Activated T-cell treated with anti-CD3 and anti-CD28 coated beads for 48 hours (primary cell): ENCODE measurements at places on chromosomes 5 and 9.

- no peak for DNase-seq
These were observed 138.5 kb upstream of the S1PR3 start for GRCh38 chr9:88852794-88853193.

GRCh38 chr9:116005205-116005604, 148.4 kb upstream of the PAPPA start:
- no peak for DNase-seq

DNA sequence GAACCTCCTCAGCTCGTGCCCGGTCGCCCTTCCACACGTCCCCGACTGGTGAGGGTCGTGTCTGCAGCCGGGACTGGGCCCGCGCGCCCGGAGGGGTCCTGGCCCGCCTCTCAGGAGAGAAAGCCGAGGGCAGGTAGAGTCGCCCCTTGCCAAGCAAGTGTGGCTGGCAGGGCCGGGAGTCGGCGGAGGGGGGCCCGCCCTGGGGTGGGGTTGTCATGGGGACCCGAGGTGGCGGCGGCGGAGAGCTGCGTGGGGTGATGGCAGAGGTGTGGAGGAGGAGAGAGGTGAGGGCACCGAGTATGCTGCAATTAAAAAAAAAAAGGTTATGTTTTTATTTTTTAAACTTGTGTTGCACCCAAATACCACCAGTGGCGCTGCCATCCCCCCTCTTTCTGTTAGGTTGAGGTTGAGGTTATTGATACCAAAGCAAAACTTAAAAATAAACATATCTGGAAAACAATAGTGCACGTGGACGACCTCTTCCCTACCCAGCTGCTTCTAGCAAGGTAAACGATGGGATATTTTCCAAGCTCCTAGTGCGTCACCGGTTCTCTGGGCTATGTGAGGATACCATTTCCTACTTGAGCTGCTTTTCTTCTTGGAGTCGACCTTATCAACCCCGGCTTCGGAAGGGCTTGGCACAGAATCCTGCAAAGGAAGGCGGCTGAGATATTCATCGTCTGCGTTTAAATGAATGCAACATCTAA, 660 bp downstream of the SCAMP1 start:
- peak; percentile 35 for DNase-seq

DNA sequence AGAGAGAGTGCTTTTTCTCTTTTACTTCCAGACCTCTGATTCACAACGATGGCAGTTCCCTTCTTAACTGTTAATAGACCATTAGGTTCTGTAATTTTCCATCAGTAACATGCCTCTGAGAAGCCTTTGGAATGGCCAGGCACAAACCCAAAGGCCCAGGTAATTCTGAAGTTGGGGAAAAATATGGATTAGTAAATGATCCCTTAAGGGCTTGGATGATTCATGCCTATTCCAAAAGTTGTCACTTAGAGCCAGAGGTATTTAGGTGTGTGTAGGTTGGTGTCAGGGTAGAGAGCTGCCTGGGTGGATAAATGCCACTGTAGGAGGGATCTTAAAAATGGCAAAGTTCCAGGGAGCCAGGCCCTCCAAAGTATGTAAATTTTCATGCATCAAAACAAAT, 228.8 kb downstream of the PLK2 start:
- DNase-seq: no peak

GRCh38 chr5:90932052-90932699, 373.6 kb downstream of the ADGRV1 start:
- DNase-seq: peak; percentile 4

GRCh38 chr9:589723-590122, 251.8 kb upstream of the DMRT1 start:
- no peak for DNase-seq

DNA sequence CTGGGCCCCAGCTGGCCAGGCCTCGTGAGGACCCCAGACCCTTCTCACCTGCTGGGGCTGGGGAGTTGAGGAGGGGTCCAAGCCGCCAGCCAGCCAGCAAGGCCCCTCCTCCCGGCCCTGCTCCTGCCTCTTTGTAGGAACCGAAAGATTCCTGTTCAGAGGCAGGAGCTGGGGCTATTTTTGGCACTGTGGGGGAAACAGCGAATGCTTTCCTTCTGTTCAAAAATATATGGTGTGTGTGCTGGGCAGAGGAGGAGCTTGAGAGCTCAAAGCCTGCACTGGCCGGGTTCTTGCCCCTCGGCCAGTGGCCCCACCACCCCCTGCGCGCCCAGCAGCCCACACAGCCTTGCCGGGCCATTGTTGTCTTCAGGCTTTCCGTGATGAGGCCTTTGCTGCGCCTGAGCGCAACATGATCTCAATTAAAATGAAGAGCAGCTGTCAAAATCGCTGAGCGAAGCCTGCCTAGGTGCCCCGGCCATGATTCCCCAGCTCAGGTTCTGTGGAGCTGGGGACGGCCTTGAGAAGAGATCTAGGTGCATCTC, 13.4 kb downstream of the NCS1 start:
- DNase-seq: no peak
